ENCODE measurements at places on chromosomes 7 and 10.

GRCh38 chr7:40944981-40945585, 757.8 kb downstream of the INHBA start:
- DNase-seq, result no peak

GRCh38 chr7:22156205-22156604, 200.7 kb downstream of the RAPGEF5 start:
- DNase-seq, result no peak

- no peak for DNase-seq
These were observed 17.1 kb downstream of the PLXDC2 start for GRCh38 chr10:19833170-19833824.

- DNase-seq, result no peak
These were observed 586 bp upstream of the ANKRD26 start for GRCh38 chr10:27100813-27101347.

DNA sequence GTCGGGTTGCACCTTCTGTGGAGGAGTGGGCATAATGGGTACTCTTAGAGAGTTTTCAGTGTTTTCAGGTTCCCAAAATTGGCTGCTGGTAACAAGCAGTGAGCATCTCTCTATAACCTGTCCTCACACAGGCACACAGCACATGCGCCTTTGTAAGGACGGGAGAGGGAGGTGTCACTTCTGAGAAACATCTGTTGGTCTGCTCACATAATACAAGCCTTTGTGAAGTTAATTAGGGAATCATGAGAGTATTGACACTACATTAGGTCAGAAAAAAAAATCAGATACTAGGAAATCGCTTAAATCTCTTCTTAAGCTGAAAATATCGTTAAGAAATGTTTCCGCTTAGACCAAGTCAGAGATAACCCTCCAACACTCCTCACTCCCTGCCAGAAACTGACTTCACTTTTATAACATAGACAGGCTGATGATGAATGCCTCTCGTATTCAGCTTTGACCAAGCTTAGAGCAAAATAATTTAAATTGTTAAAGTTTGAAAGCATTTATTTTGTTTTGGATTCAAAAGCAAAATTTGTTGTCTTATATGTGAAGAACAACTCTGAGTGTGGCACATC, 769.7 kb downstream of the TNS3 start:
- no peak for DNase-seq

- no peak for DNase-seq
These were observed 62.3 kb upstream of the CCDC6 start for GRCh38 chr10:59968705-59969104.

GRCh38 chr10:126959906-126960685, 54.9 kb downstream of the DOCK1 start:
- no peak for DNase-seq

DNA sequence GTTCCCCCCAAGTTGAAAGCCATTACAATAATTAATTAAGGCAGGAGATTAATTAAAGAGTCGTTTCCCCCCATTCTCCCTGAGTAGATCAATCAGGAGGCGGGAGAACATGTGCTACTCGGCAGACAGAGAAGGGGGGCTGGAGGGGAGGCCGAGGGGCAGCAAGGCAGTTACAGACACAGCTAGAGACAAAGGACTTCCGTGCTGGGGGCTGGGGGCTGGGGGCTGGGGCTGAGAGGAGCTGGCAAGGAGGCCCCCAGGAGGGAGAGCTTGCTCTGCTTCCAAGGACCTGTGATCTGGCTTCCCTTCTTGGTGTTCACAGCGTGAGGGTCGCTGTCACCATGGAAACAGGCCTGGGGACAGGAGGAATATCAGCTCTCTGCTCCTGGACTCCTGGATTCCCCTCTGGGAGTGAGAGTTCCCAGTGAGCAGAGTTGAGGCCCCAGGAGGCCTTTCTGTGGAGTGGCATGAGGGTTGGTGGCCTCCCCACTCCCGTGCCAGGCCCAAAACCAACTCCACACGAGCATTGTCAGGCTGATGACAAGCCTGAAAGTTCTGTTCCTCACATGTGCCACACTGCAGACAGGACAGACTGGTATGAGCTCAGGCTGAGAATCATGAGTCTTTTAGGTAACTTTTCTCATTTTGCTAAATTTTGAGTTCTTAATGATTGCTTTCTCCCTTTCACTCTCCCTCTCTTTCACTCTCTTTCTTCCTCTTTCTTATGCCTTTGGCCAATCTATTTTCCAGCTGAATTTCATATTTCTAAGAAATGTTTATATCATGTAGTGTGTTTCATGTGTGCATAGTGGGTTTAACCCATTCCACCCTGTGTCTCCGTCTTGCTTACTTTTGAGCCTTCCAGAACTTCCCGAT, 16.4 kb downstream of the FAM241B start:
- no peak for DNase-seq

Measured in OCI-LY7 (cell line).